ENCODE measurements at places on chromosomes 7 and 10.
A peak's percentile ranks its signal among the peaks of the same experiment; 100 is the strongest.

GRCh38 chr7:12178317-12178716, 32.8 kb upstream of the TMEM106B start:
- no peak for DNase-seq

DNA sequence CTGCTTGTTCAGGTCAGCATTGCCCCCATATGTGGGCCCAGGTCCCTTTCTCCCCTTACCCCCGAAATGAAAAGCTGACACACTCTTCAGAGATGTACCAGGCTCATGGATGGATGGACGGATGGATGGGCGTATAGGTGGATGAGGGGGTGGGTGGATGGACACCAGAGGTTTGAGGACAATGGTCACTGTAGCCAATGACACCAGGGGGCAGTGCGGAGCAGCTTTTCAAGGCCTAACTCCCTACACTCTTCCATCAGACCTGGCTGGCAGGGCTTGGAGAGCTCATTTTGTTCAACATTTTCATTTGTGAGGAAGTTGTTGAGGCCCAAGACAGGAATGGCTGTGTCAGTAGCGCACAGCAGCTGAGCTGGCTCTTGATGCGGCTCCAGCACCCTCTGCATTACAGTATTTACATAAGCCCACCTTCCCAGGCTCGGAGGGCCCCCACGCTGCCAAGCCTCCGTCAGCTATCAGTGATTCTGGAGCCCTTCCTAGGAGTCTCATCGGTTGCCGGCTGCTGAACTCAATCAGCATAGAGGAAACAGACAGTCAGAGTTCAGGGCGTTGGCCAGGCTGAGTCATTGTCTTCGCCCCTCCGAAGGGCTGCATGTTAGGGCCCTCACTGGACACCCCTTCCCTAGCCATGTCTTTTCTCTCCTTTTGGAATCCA, 11.6 kb upstream of the FFAR4 start:
- DNase-seq: peak; percentile 89

GRCh38 chr7:2515424-2516193, 4.0 kb upstream of the LFNG start:
- no peak for DNase-seq

- no peak for DNase-seq
Measured at GRCh38 chr7:2280424-2280823, 33.8 kb downstream of the SNX8 start.

DNA sequence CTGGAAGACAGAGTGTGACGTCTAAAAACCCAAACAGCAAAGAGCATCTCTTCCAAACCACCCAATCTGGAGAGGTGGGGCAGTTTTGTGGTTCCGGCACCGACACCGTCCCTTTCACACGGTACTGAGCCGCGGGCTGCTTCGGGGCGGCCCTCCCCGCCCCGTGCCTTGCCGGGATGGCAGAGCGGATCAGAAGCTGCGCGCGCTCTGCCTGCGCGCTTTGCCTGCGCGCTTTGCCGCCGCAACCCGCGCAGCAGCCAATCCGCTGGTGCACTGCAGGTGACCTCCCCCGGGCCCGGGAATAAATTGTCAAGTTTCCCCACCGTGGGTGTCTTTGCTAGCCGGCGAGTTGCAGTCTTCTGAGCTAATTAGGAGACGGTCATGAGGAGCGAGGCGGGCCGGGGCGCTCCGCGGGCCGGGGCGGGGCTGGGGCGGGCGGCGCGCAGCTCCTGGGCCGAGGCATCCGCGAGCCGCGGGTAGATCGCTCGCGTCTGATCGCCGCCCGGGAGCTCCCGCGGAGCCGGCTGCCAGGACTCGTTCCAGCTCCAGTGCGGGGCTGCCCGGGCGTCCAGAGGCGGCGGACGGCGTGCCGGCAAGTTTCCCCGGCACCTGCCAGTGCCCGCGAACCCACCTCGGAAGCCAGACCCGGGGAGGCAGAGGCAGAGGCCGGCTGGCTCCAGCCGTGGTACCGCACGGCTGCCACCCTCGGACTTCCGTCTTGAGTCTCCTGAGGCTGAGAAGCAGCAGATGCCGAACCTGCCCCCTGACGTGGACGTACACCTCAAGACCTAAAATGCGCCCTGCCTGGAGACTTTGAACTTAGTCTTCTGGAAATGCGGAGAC, 536.0 kb upstream of the GALNT17 start:
- DNase-seq: no peak

- DNase-seq: no peak
Measured at GRCh38 chr7:7510794-7511193, 24.9 kb downstream of the COL28A1 start.

DNA sequence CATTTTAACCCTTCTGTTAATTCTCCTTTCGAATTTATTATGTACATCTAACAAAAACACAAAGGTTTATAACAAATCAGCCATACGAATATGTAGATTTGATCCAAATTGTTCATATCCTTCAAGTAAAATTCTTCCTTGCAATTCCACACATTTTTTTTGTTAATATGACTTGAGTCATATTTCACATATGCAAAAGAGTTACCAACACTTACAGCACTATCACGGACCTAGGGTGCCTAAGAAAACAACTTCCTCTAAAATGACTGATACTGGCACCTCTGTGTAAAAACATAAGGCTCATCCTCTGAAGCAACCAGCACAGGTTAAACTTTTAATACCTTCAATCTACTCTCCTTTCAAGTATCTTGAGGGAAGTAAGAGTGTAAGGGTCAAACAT, 451.8 kb downstream of the SEMA3D start:
- DNase-seq: no peak

GRCh38 chr7:96527133-96527827, 182.4 kb downstream of the SEM1 start:
- DNase-seq: no peak

GRCh38 chr10:19046679-19047078, 1.9 kb upstream of the MALRD1 start:
- DNase-seq: no peak

- no peak for DNase-seq
Measured at GRCh38 chr10:77274046-77274795, 363.4 kb downstream of the KCNMA1 start.

GRCh38 chr10:103535595-103535994, 42.1 kb downstream of the NEURL1 start:
- no peak for DNase-seq

GRCh38 chr10:13046851-13047528, 45.5 kb upstream of the CCDC3 start:
- DNase-seq: no peak

DNA sequence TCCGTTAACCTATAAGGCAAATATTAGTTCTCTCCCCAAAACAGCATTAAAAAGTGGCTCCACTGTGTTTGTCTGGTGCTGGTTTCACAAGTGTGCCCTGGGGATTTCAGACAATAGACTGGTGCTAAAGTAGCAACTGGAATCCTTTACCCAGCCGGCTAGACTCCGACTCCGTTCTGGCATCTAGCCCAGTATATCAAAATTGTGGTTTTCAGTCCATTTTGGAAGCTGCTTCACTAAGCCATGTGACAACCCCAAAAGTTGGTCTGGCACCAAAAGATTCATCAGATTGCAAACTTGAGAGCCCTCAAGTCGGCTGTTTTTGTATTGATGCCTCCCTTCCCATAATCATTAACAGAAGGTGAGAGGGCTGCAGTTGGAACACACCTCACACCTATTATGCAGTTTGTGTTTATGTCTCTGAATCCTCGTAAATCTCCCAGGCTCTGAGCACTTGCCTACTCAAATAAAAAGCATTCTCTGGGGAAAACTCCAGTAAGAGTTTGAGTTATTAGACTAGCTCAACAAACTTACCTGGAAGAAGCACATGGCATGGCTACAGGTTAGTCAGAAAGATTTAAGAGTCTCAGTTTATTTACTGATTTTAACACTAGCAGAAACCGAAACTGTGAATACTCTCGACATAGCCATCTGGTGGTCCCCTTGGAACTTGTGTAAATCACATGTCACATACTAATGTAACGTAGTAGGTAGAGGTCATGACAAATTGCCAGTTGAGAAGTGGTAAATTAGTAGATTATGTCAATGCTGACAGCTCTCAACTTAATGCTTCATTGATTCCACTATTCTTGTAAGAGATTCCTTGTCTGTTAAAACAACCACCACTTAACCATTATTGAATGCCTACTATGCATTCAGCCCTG, 14.8 kb upstream of the WNT16 start:
- peak; percentile 88 for DNase-seq

GRCh38 chr10:66180581-66181318, 745.1 kb upstream of the LRRTM3 start:
- peak; percentile 78 for DNase-seq

DNA sequence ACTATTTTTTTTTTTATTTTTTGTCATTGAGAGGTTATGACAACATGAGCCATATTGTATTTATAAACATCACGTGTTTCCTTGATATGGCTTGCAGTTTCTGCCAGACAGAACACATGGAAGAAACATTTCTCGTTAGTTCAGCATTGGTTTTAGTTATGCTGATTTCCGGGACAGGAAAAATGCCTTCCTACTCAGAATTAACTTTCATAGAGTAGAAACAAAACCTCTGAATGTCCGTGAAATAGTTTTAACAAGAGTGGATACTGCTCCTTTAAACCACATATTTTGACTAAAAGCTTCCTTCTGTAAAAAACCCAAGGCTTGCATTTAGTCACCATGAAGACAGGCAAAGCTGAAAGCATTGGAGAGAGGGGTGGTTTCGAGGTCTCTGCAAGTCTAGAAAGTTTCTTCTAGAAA, 240.4 kb downstream of the KIAA1217 start:
- DNase-seq: peak; percentile 82

GRCh38 chr7:87155788-87156187, 3.5 kb downstream of the DMTF1 start:
- no peak for DNase-seq

GRCh38 chr7:37285706-37286453, 162.8 kb downstream of the ELMO1 start:
- DNase-seq: peak; percentile 10

DNA sequence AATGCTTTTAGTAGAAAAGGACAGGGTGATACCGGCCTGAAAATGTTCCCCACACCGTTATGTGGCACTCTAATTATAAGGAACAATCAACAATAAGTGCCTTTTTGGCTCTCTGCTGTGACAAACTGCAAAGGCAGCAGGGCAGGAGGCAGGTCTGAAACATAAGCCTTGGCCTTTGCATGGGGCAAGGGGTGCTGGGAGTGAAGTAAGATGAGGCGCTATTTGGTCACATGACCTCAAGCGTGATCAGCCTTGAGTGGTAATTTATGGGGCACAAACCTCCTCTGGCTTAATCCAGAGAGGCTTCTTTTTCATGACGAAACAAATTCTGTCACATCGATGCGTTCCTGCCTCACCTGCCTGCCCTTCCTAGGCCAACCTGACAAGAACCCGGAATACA, 202.7 kb downstream of the TAX1BP1 start:
- DNase-seq: no peak

DNA sequence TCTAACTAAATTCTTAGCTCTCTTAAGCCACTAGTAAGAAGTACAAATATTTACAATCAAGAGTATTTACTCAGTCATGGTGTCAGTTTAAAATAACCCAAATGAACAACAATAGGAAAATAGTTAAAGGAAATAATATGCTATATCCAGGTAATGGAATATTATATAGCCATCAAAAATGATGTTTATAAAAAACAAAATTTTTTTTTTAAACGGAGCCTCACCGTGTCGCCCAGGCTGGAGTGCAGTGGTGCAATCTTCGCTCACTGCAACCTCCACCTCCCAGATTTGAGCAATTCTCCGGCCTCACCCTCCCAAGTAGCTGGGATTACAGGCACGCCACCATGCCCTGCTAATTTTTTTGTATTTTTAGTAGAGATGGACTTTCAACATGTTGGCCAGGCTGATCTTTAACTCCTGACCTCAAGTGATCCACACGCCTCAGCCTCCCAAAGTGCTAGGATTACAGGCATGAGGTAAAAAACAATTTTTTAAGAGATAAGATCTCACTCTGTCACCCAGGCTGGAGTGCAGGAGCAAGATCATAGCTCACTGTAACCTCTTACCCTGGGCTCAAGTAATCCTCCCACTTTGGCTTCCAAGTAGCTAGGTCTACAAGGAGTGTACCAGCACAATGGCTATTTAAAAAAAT, 132.5 kb downstream of the NOC3L start:
- DNase-seq: peak; percentile 56

- DNase-seq: no peak
Measured at GRCh38 chr7:73482746-73483145, 39.3 kb downstream of the BAZ1B start.

- DNase-seq: no peak
Measured at GRCh38 chr7:68733219-68734153, 864.8 kb upstream of the AUTS2 start.

GRCh38 chr7:117217106-117218035, 105.5 kb downstream of the WNT2 start:
- no peak for DNase-seq

All from DMS53 (cell line).